ENCODE measurements at places on chromosomes 2 and 18.

DNA sequence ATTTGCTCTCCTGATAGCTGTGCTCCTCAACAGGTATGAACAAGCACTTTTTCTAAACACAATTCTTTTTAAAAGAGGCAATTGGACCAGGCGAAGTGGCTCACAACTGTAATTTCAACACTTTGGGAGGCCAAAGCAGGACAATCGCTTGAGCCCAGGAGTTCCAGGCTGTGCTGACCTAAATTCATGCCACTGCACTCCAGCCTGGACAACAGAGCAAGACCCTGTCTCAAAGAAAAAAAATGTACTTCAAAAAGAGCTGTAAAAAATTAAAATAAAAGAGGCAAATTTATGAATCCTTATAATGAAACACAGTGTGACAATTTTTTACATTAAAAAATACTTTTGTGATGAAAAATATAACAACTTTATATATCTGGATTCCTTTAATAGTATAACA is 1.8 kb upstream of the FAM124B start:
- DNase-seq: no peak

DNA sequence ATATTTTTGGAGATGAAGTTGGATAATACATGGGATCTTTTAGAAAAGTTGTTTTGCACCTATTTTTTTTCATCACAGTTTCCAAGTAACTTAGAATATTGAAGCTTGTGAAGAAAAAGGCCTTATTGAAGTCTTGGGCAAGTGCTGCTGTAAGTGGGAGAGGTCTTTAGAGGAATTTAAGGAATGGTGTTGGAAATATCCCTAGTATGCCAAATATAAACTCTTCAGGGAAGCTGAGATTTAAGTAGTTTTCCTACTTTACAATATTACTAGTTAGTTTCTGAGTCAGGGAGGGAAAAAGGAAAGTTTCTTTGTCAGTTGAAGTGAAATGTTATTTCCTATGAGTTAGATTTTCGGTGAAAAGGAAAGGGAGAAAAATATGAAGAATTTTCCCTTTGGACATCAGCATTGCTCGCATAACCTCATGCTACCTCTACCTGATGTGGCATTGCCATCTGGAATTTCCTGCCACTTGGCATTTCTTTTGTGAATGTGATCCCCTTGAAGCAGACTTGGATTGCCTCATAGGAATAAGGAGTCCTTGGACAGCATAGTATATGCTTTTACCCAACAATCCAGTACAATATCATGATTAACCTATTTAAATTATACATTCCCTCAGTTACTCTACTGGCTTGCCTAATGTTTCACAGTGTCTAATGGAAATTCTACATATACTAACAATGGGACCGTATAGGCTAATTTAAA is 12.1 kb downstream of the PLEKHH2 start:
- DNase-seq: no peak

- DNase-seq: no peak
These were observed 5.5 kb downstream of the ASAP2 start for GRCh38 chr2:9212010-9212635.

DNA sequence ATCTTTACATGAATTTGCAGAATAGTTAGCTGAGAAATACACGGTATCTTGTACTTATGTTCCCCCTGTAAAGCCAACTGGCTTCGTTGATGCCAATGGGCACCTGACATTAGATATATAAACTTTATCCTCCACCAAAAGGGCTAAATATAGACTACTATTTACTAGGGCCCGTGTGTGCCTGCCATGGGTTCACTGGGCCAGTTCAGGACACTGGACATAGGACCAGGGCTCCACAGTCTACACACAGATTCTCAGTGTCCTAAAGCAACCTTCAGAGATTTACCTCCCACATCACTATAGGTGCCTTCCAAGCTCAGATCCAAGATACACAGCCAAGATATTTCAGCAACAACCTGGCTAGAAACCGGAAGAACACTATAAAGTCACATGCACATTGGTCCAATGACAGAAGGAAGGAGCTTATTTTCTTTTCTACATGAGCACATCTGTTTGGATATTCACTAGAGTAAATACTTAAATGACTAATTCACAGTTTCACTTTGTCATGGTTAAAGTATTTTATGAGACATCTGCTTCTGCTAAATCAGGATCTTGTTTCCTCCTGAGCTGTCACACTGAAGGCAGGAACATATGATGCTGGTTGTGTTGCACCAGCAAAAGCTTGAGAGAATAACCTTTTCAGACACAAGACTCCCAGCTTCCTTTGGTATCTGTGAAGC is 95.1 kb downstream of the MYO5B start:
- DNase-seq: no peak

DNA sequence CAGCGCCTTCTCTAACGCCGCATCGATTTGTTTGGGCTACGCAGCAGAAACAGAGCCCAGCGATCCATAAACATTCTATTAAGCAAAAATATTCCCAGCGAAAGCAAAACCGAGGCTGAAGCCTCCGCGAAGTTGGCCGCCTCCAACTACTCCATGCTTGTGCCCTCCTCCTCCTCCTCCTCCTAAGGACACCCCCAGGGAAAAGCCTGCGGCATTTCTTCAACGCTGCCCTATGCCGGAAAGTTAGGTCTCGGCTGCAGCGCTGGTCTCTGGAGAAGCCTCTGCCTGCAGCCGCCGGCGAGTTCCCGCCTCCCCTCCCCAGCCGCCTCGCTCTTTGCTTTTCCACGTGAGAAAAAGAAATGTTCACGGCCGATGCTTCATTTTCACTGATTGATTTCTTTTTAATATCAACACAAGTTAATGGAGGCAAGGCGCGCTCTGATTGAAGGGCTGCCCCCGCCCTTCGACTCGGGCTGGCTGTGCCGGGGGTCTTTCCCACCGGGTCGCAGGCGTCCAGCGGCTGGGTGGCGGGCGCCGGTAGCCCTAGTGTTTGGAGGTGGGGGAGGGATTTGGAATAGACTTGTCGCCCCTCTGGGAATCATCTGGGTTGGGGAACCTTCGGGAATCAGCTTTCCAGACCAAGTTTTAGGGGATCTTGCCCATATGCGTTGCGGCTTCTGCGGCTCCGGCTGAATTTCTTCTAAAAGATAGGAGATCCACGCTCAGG is 3.9 kb downstream of the NRP2 start:
- no peak for DNase-seq

DNA sequence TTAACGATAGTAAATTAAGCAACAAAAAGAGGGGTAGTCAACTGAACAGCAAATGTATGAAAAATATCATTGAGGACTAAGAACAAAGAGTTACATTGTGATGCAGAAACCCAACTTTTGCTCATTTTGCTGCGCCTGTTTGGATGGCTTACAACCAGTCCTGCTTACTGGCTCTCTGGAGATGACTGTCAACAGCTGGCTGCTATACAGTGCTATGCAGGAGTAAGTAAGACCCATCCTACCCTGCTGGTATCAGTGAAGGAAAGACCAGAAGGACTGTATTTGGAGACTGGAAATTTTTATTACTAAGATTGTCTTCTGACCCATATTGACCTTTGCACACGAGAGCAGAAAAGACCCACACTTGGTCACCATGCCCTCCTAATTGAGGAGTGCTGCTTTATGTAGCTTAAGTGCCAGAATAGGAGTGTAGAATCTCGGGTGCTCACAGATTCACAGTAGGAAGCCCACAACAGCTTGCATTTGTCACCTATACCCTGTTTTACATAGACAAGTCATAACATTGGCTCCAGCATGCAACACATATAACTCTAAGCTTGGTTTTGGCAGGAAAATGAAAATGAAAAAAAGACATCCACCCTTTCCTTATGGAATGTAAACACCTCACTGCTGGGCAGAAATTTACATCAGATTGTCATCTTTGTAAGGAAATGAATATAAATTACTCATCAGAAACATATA is 1915.0 kb upstream of the CELF4 start:
- no peak for DNase-seq
